Adipocyte (in vitro differentiated cells): ENCODE measurements at places on chromosomes 7 and 10.
A peak's percentile ranks its signal among the peaks of the same experiment; 100 is the strongest.

DNA sequence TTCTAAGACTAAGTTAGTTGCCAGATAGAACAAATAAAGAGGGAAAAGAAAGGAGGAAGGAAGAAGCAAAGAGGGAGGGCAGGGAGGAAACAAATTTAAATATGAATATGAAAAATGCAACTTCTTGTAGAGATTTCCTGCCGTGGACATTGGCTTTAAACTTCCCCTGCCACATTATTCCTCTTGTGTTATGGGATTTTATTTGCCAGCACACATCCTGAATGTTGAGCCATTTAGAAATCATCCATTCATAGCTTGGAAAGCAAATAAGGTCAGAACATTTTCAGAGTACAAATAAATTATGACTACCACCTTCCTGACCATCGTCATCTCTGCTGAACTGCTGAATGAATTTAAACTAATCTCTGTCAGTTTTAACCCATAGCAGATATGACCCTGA, 911.9 kb upstream of the LRRN3 start:
- no peak for DNase-seq

GRCh38 chr10:10946801-10947200, 70.9 kb upstream of the CELF2 start:
- DNase-seq = no peak

GRCh38 chr10:128098631-128099030, 27.6 kb downstream of the MKI67 start:
- DNase-seq = no peak

DNA sequence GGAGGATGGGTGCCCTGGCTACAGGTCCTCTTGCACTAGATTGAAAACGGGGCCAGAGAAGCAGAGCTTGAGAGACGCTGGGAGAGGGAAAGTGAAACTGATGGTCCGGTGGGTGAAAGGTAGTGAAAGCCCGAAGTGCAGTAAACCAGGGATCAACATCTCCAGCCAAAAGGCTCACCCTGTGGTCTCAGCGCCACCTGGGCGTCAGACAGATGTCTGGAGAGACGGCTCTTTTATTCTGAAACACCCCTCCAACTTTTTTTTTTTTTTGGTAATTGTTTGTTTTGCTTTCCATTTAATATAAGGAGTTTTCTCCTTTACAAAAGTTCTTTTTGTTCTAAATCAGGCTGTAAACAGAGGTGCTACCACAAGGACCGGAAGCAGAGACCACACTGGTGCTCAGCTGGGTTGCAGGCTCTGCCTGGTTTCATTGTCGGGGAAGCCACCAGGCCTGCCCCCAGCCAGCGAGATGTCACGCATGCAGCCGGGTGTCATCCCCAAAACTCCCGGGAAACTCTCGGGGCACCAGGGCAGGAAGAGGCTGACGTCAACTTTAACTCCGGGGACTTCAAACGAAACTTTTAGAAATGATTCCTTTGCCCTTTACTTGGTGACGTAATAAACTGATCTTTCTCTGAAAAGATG, 11.2 kb downstream of the IL2RA start:
- DNase-seq = peak; percentile 65

GRCh38 chr7:74253835-74254128, 417 bp downstream of the RFC2 start:
- DNase-seq = peak; percentile 51

- DNase-seq = no peak
These were observed 66.3 kb upstream of the NPVF start for GRCh38 chr7:25294624-25295023.
